ENCODE measurements at places on chromosomes 3 and 15.

GRCh38 chr15:52257734-52258062, 37.9 kb downstream of the MYO5C start:
- no peak for DNase-seq

DNA sequence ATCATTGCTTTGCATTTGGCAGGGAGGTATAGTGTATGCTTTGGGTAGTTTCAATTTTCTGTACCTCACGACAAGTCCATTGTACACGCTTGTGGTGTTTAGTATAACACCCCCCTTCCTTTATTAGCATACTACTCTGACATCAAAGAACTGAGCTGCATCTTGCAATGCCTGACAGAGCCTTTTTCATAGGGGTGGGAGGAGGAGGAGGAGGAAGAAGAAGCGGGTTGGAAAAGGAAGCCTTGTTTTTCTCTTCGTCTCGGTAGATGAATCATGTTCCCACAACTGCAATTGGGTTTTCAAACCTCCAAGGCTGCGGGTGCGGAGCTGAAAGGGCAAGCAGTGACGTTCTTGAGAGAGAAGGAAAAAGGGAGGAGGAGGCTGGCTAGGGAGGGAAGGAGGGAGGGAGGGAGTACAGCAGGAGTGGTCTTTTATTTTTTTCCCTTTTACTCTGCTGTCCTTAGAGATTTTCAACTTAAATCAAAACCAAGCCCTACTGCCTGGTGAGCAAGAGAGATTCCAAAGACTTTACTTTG, 175.7 kb downstream of the KLHL25 start:
- peak; percentile 90 for DNase-seq

DNA sequence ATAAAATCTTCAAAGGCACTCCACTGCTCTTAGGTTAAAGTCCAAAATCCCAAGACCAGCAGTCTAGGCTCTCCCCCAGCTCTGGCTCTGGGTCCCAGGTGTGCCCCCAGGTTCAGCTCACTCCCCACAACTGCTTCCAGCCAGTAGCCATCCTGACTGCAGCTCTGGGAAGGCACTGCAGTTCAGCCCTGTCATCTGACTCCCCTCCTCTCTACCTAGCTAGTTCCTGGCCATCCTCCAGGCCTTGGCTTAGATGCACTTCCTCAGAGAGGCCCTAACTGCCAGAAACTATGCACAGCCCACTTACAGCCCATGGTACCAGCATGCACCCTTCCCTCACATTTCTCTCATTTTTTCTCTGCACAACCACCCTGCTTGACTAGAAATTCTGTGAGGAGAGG, 25.5 kb downstream of the TBC1D2B start:
- DNase-seq: no peak

DNA sequence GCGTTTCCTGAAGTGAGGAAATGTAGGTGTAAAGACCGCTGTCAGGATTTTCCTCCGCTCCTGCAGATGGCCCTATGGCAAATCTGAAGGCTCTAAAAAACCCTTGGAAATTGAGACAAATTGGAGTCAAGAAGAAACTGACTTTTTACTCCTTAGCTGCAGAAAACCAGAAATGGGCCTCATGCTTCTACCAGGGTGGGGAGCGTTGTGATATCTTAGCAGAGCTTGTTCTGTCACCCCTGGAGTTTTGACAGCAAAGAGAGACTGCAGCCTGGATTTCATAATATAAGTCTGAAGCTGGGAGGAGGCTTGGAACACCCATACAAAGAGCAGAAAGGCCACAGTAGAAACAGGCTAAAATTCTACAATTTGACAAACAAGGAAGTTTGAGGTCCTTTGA, 283.0 kb upstream of the PLSCR5 start:
- no peak for DNase-seq

DNA sequence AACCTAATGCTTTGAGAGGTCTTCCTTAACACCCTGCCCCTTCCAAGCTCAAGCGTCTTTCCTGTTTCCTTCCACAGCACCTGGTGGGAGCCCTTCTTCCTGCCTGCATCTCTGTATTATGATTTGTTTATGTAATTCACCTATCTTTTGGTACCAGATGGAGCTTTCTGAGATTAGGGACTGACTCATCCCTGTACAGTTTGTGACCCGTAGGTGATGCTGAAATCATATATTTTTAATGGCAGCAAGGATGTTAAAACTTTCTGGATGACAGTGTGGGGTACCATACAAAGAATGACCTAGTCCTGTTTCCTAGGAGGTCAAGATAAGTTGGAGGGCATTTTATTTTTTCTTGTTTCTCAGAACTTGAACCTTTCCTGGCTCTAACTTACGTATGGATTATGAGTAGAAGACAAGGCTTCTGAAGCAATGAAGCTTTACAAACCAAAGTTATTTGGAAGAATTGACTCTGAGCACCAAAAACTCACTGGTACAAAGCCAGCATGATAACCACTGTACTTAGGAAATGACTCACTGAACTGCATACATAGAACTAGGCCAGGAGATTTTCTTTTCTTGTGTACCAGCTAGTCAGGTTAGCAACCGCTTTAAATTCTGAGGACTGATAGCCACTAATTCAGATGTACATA, 46.6 kb downstream of the HHLA2 start:
- DNase-seq: no peak

GRCh38 chr3:28280781-28281180, 39.4 kb downstream of the CMC1 start:
- no peak for DNase-seq

DNA sequence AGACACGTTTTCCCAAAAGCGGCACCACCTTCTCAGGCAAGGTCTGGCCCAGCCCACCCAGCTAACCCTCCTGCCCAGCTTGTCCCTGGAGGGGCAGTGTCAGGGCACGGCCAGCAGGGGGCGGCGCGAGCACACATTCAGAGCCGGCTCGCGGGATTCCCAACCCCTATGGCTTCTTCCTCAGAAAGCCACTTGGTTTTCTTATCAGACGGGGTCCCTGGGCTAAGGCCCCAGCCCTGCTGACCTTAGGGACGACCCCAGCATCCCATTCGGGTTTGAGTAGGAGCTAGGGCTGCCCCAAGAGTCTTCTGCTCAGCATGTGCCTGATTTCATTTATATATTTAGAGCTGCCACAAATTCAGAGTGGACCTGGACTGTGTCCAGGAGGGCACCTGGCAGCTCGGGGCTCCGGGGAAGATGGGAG, 14.5 kb downstream of the RLBP1 start:
- no peak for DNase-seq

GRCh38 chr3:179404307-179404706, 47.0 kb downstream of the GNB4 start:
- DNase-seq: no peak

Data from GM04503 (cell line).